GM13977 (cell line): ENCODE measurements at places on chromosomes 1 and 21.

GRCh38 chr1:30704271-30704670 is 19.1 kb downstream of the MATN1 start:
- no peak for DNase-seq

GRCh38 chr1:38194472-38194871 is 147.9 kb upstream of the POU3F1 start:
- no peak for DNase-seq

GRCh38 chr21:27690426-27690825 is 723.5 kb upstream of the ADAMTS5 start:
- DNase-seq: no peak

GRCh38 chr1:46341222-46342083 is 846 bp downstream of the NSUN4 start:
- DNase-seq: no peak

DNA sequence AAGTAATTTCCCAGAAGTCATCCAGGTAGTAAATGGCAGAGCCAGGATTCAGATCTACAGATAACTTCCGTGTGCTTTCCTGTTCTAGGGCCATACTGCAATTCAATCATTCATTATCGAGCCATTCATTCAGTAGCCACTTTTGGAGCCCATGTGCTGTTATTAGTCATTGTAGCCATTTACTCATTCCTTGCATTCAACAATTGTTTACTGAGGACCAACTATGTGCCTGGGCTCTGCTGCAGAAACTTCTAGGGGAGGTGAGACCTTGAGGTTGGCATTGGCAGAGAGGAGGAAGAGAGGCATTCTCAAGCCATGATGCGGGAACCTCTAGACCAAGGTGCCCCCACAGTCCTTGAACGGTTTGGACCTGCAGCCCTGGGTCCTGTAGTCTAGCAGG is 27.9 kb downstream of the EPHB2 start:
- DNase-seq: no peak

GRCh38 chr1:147777694-147778093 is 17.3 kb upstream of the GJA5 start:
- no peak for DNase-seq

DNA sequence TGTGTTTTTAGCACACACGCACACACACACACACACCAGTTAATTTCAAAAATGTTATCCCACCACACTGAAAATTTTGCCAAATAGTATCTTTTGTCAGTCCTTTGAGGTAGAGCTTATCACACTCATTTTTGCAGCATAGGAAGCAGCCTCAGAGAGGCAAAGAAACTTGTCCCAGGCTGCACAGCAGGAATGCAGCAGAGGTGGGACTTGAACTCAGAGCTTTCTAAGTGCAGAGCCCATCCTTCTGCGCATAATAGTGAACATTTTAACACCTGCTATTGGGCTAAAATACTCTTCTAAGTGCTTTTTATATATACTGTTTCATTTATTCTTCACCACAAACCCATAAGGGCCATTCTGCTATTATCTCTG is 15.0 kb downstream of the FHAD1 start:
- no peak for DNase-seq

DNA sequence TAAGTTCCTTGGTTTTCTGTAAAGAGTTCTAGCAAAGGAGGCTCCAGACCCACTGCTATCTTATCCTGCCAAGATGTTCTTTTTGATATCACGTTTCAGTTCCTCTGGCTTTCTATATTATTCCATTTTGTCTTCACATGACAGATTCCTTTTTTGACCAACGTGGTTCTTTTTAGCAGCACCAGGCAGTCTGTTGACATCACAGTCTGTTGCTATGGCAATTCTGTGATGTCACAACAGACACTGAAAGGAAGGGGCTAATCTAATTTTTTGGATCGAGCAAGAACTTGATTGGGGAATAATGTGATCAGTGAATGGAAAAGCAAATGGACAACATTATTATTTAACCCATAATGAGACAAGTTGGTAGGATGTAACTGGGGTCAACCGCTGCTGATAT is 64.5 kb upstream of the GOLT1A start:
- no peak for DNase-seq

DNA sequence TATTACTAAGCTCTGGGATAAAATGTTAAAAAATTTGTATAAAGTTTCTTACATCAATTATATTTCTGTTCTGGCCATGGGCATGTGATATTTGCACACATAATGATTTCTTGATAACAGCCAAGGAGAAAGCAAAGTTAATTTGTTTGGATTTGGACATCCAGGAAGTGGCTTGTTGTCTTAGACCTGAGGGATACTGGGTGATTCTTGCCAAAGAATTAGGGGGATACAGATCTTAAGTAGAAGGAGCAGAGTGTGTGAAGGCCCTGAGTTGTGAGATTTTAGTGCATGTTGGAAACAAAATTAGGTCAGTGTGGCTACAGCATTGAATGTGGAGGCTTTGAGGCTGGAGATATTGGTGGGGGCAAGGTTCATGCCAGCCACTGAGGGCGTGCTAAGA is 65.6 kb downstream of the NCAM2 start:
- DNase-seq: no peak

DNA sequence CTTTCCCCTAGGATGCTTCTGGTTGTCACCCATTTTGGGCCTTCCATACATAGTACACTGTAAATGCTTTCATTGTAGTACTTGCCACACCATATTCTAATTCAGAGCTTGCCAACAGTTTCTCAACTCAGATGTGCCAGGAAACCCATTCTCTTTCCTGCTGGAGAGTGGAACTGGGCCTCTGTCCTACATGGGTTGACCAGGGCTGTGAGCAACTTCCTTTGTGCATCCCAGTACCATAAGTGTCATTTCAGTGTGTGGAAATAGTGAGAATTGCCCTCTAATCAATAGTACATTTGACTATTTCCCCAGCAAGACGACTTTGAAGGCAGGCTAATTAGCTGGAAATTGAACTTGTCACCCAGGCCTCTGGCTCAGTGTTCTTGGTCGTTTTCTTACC is 74.8 kb downstream of the MTR start:
- no peak for DNase-seq

- DNase-seq: no peak
Measured at GRCh38 chr21:30072496-30072895, 94.1 kb downstream of the CLDN17 start.

- DNase-seq: peak; percentile 45
Measured at GRCh38 chr1:61318319-61319125, 236.2 kb downstream of the NFIA start.

- DNase-seq: no peak
Measured at GRCh38 chr1:46642115-46642680, 25.6 kb upstream of the MOB3C start.

DNA sequence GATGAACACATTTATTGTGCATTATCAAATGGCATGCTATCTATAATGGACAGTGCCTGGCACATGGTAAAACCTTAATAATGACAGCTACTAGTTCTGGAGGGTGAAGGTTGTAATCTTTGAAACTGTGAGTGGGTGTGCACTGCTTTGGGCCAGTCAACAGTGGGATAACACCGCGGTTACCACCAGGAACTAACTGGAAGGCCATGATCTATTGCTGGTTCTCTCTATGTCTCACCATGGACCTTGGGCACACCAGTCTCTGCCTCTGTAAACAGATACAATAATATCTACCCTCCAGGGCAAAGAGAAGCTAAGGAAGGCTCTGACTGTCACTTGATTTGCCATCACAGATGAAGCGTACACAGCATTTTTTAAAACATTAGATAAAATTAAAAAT is 198.6 kb upstream of the ESRRG start:
- no peak for DNase-seq

DNA sequence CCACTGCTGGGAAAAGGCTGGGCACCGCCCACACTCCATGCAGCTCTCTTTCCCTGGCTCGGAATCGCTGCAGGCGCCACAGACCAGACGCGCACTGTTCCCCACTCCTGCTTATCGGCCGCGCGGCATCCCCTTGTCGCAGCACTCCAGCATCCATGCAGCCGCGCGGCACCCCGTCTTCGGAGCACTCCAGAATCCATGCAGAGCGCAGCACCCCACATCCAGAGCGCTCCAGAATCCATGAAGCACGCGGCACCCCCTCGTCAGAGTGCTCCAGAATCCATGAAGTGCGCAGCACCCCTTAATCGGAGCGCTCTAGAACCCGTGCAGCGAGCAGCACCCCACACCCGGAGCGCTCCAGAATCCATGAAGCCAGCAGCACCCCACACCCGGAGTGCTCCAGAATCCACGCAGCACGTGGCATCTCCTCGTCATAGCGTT is 9.5 kb downstream of the TFF3 start:
- no peak for DNase-seq

DNA sequence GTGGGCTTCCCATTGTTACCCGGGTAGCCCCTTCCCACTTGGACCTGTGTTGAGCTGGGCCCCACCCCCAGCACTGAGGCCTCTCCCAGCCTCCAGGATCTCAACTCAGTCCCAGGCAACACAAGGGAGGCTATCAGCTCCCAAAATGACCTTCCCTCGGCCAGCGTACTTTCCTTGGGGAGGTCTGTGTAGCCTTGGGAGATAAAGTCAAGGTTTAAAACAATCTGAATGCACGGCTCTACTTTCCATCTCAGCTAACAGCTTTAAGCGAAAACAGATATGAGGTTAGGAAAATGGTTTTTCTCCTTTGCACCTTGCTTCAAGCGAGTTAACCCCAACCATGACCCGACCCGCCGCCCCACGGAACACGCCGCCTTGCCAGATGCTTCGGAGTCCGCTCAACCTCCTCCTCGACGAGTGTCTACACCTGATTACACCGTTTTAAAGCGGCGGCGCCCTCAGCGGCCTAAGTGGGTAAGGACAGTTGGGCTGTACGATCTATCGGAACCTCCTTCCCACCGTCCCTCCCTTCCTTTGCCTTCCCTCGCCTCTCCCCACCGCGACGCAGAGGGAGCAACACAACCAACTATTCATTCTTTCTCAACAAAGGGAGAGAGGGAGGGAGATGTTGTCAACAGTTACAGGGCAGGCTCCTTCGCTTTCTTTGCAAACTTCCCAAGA is 1.1 kb downstream of the BCAR3 start:
- DNase-seq: peak; percentile 87

DNA sequence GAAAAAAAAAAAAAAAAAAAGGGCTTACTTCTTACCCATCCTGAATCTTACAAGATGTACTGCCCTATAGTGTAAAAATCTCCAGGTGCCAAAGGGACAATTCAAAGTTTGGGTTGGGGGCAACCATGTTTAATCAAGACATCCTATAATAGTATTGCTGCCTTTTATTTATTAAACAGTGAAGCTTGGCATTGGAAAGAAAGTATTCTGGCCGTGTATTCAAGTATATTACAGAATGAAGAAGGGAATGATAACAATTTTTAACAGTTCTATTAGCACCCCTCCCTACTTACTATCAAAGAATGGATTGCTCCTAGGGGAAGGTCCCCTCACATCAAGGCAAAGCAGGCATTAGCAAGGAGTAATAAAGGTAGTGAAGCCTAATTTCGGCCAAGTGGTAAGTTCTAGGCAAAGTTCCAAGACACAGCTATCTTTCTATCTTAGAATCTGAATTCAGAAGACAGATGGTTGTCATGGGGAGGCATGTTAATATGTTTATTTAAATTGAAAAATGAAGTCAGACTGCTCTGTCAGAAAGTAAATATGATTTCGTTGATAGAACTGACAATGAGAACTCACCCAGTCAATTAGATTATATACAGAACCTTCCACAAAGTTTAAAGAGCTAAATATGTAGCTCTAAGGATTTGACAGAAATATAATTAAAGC is 24.6 kb downstream of the ST7L start:
- no peak for DNase-seq

DNA sequence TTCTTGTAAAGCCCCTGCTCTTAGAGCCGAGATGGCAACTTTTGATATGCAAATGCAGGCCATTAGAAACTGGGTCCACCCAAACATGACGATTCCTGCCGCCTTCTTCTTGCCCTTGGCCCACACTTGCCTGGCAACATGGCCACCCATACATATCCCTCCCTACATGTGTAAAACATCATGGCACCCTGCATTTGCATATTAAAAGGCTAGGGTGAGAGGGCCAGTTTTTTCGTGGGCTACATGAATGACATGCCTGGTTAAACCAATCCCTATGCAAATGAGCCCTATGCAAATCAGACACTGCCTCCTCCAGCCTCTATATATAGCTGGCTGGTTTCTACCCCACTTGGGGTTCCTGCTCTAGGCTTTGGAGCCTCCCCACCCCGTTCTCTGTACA is 18.8 kb downstream of the PLA2G2A start:
- DNase-seq: no peak

DNA sequence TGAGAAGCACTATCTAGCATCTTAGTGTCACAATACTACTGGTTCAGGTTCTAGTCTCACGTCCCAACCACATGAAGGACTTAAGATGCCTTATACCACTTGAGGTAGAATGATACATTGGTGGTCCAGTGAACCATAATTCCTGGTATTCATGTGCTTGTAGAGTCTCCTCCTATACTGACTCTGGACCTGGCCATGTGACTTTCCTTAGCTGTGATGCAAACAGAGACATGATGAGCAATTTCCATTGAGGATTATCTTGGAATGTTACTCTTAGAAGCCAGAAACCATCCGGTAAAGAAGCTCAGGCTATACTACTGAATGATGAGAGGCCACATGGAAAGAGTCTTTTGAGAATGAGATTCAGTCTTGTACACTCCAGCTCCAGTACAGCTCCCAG is 105.7 kb downstream of the NME7 start:
- no peak for DNase-seq

- DNase-seq: no peak
Measured at GRCh38 chr21:24076179-24076578, 1531.1 kb downstream of the MRPL39 start.

DNA sequence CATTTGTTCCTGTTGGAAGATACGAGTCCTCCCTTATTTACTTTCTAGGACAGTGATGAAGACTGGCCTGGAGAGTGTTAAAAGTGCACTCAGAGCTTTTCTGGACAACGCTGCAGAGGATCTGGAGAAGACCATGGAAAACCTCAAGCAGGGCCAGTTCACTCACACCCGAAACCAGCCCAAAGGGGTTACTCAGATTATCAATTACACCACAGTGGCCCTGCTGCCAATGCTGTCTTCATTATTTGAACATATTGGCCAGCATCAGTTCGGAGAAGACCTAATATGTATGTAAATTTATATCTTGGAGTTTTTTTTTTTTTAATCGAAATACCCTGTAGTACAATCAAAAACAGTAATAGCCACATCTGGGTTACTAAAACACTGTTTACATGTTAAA is 190.5 kb downstream of the ZP4 start:
- DNase-seq: no peak

GRCh38 chr21:25845729-25846256 is 111.0 kb downstream of the GABPA start:
- DNase-seq: peak; percentile 29

DNA sequence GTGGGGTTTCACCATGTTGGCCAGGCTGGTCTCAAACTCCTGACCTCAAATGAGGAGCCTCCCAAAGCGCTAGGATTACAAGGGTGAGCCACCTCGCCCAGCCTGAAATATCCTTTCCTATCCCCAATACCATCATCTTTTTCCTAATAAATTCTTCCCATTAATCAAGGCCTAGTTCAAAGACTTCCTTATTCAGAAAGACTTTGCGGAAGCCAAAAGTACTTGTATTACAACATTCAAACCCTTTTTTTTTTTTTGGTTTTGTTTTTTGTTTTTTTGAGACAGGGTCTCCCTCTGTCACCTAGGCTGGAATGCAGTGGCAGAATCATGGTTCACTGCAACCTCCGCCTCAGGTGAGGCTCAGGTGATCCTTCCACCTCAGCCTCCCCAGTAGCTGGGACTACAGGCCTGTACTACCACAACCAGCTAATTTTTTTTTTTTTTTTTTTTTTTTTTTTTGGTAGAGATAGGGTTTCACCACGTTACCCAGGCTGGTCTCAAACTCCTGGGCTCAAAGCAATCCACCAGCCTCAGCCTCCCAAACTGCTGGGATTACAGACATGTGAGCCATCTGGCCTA is 7.6 kb downstream of the SLC19A2 start:
- DNase-seq: no peak

- DNase-seq: no peak
Measured at GRCh38 chr1:93925206-93925605, 16.0 kb upstream of the GCLM start.

GRCh38 chr1:180976732-180977357 is 45.8 kb downstream of the STX6 start:
- DNase-seq: no peak
